ENCODE measurements at places on chromosomes 4 and X. TPM values are rescaled to one million over a fixed set of nuclear protein-coding genes. Genes with fewer than 3 reads are reported as not detected.

- H3K27ac ChIP-seq = no peak overlapping the region
- H3K27me3 ChIP-seq = no peaks in the 10 kb centered on the region
- H3K4me1 ChIP-seq = no peaks in the 10 kb centered on the region
- no peak overlapping the region for H3K4me3 ChIP-seq
Observed at GRCh38 chr4:42452823-42453222, 55.5 kb downstream of the SHISA3 start.

DNA sequence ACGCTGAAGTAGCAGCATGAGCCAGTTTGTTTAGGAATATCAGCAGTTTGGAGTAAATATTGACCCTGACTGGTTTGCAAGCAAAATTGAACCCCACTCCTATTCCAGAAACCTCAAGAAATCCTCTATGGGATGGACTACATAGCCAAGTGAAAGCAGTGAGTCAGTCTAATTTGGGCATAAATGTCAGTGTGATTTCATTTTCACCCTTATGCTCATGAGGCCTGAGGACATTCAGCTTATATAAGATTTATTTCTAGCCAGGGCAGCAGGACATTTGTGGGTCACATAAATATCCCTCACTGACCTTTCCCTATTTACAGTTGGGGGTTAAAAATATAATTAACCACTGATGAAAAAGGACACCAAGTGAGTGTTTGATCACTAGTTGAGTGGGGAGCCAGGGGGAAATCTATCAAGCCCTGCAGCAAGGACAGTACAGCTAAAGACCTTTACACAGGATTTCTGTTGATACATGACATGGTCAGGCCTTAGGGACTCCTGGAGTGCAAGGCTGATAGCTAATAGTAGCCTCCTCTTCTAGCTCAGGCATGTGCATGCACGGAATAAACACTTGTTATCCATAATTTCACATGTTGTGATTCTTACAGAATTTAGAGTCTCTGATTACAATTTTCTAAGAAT lies 996.9 kb upstream of the GRIA3 start:
- no peaks in the 10 kb centered on the region for H3K36me3 ChIP-seq
- no peak for DNase-seq
- no peaks in the 10 kb centered on the region for H3K4me1 ChIP-seq
- H3K4me3 ChIP-seq = no peak overlapping the region

GRCh38 chrX:11533199-11533651 lies 132.5 kb downstream of the ARHGAP6 start:
- H3K27me3 ChIP-seq = peaks cover 8% of the 10 kb centered on the region
- no peaks in the 10 kb centered on the region for H3K36me3 ChIP-seq
- no peaks in the 10 kb centered on the region for H3K4me1 ChIP-seq
- no peak overlapping the region for H3K27ac ChIP-seq
- DNase-seq = no peak

- H3K36me3 ChIP-seq = no peaks in the 10 kb centered on the region
- H3K4me1 ChIP-seq = no peaks in the 10 kb centered on the region
- no peaks in the 10 kb centered on the region for H3K27me3 ChIP-seq
- no peak for DNase-seq
- no peak overlapping the region for H3K4me3 ChIP-seq
Observed at GRCh38 chrX:13498238-13498637, 71.2 kb upstream of the EGFL6 start.

DNA sequence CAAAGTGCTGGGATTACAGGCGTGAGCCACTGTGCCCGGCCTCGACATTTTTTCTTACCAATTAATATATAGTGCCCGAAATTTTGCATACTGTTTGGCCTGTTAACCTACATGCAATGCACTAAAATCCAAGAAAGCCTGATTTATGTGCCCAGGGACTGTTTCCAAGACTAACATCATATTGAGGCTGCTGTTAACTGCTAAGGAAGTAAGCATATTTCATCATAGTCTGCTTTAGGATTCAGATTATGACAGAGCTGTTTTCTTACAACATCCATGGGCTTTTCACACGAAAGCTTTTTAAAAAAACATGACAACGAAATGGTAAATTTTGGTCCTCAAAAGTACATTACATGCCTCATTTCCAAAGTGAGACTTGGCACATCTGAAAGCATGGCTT lies 84.4 kb downstream of the STOX2 start:
- peaks cover 2% of the 10 kb centered on the region for H3K27me3 ChIP-seq
- no peak overlapping the region for H3K27ac ChIP-seq
- H3K4me3 ChIP-seq = no peak overlapping the region
- H3K4me1 ChIP-seq = no peaks in the 10 kb centered on the region

Gene MAGEA4
- not detected for total RNA-seq

Gene CTAG1B
- total RNA-seq = not detected

- H3K27ac ChIP-seq = peak overlapping the region; percentile 99
- no peak for DNase-seq
- peaks cover 33% of the 10 kb centered on the region for H3K4me1 ChIP-seq
- no peaks in the 10 kb centered on the region for H3K27me3 ChIP-seq
- H3K4me3 ChIP-seq = peak overlapping the region; percentile 98
Observed at GRCh38 chr4:73070074-73070390, 516 bp upstream of the COX18 start.

DNA sequence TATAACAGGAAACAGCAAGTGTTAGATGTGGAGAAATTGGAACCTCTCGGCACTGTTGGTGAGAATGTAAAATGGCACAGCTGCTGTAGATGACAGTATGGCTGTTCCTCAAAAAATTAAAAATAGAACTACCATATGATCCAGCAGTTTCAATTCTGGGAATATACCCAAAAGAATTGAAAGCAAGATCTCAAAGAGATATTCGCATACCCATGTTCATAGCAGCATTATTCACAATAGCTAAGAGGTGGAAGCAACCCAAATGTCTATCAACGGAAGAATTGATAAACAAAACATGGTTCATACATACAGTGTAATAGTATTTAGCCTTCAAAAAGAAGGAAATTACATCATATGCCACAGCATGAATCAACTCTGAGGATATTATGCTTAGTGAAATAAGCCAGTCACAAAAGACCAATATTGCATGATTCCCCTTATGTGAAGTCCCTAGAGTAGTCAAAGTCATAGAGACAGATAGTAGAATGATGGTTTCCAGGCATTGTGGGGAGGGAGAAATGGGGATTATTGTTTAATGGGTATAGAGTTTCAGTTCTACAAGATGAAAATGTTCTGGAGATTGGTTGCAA lies 467.7 kb downstream of the IDS start:
- H3K27ac ChIP-seq = no peak overlapping the region
- H3K4me1 ChIP-seq = no peaks in the 10 kb centered on the region
- no peaks in the 10 kb centered on the region for H3K36me3 ChIP-seq
- no peak for DNase-seq
- no peaks in the 10 kb centered on the region for H3K27me3 ChIP-seq

Gene SRD5A3
- 3.9 TPM for total RNA-seq

DNA sequence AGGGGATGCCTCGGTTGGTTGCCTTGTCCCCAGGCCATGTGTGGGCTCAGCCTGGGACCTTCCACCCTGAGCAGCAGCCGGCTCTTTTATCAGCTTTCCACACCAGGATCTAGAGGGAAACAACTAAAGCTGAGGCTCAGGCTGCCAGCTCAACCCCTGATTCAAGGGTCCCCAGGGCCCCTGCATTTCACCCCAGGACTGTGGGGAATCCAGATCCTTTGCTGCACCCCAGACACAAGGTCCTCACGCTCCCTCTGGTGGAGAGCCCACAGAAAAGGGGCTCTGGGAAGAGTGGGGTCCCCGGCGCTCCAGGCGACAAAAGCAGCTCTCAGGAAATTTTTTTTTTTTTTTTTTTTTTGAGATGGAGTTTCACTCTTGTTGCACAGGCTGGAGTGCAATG lies 64.3 kb downstream of the ZFYVE28 start:
- no peaks in the 10 kb centered on the region for H3K27me3 ChIP-seq
- no peak overlapping the region for H3K27ac ChIP-seq
- H3K36me3 ChIP-seq = no peaks in the 10 kb centered on the region
- no peak overlapping the region for H3K4me3 ChIP-seq
- no peaks in the 10 kb centered on the region for H3K4me1 ChIP-seq

Gene POF1B
- 0.57 TPM for total RNA-seq

Gene JCHAIN
- 0.84 TPM for total RNA-seq

DNA sequence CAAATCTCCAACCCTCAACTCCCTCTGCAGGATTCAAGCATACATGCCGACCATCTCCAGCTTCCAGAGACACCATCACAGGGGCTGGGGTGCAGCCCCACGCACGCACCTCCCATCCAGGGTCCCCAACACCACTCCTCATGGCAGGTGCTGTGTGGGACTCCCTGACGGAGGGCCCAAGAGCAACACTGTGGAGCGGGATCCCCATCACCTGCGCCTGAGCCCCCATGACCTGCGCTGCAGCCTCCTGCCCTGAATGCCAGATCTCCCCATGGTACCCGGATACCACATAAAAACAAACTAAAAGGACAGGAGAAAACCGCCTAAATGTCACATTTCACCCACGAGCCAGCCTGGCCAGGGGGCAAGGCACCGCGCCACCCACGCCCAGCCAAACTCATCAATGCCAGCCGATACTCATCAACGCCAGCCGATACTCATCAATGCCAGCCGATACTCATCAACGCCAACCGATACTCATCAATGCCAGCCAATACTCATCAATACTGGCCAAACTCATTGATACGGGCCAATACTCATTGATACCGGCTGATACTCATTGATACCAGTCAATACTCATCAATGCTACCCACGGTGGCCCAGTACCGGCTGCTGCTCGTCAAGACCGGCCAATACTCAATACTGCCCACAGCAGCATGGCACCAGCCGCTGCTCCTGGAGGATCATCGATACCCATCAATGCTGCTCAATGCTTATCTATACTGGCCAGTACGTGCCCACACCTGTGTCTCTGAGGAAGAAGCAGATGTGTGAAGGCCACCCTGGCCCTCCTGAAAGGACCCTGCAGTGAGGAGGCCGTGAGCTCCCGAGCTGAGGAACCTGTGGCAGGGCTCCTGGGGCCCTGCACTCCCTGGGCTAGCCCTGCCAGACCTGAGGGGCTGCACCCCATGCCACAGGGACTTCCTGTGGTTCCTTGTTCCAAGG lies 6.2 kb downstream of the CTBP1 start:
- H3K4me1 ChIP-seq = peaks cover 53% of the 10 kb centered on the region
- peaks cover 26% of the 10 kb centered on the region for H3K36me3 ChIP-seq
- no peak overlapping the region for H3K4me3 ChIP-seq

Gene ENOX2
- total RNA-seq = 10.6 TPM

DNA sequence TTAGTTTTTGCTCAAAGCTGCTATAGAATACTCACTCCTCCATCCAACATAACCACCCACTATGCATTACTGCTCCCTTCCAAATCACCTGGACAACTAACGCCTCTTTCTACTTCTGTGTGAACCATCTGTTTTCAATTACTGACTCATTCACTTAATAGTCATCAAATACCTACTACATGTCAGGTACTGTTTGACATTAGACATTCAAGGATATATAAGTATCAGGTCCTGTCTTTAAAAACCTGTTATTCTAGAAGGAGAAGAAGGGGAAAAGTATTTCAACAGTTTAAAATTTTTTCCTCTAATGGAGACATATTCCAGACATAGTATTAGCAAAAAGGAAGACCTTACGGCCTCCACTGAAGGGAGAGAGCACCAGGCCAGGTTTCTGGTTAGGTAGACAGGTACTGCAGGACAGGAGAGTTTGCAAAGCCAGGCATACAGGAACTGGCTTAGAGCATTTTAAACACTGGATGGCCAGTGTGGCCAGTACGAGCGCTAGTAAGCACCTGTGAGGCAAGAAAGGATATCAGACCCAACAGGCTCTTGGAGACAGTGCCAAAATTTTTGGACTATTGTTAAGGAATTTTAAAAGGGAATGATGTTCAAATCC lies 39.0 kb downstream of the SH3RF1 start:
- no peak for DNase-seq
- no peaks in the 10 kb centered on the region for H3K36me3 ChIP-seq
- no peaks in the 10 kb centered on the region for H3K4me1 ChIP-seq
- H3K27me3 ChIP-seq = no peaks in the 10 kb centered on the region
- no peak overlapping the region for H3K27ac ChIP-seq

GRCh38 chr4:77159806-77160205 lies 2.8 kb downstream of the CCNG2 start:
- H3K4me1 ChIP-seq = peaks cover 51% of the 10 kb centered on the region
- H3K36me3 ChIP-seq = peaks cover 59% of the 10 kb centered on the region

Gene TBC1D1
- 48.2 TPM for total RNA-seq

Gene CNGA1
- total RNA-seq = not detected

Data from CD4-positive, CD25-positive, alpha-beta regulatory T cell (primary cell).